Body of pancreas (tissue), 4 donors: ENCODE measurements at places on chromosomes 13 and 19. TPM values are rescaled to one million over a fixed set of nuclear protein-coding genes. Genes with fewer than 3 reads are reported as not detected.
A peak's percentile ranks its signal among the peaks of the same experiment; 100 is the strongest.

The CFAP97D2 gene
- total RNA-seq: not detected

The HCST gene
- total RNA-seq: not detected

The TNFSF13B gene
- total RNA-seq: 0.52 TPM

The CACNA1A gene
- total RNA-seq: 6.7 TPM

The NLRP9 gene
- total RNA-seq: not detected

The ZFP28 gene
- total RNA-seq: 3.3 TPM

The ZNF57 gene
- 2.3 TPM for total RNA-seq

The LSR gene
- total RNA-seq: 80.1 TPM

The ZSCAN1 gene
- not detected for total RNA-seq

The SMAD9 gene
- 1.8 TPM for total RNA-seq

- peaks cover 36% of the 10 kb centered on the region for H3K4me1 ChIP-seq
- no peak for DNase-seq
- no peaks in the 10 kb centered on the region for H3K36me3 ChIP-seq
- peak overlapping the region; percentile 98 for H3K4me3 ChIP-seq
- peak overlapping the region; percentile 98 for H3K27ac ChIP-seq
- H3K27me3 ChIP-seq: no peaks in the 10 kb centered on the region
Measured at GRCh38 chr19:15379999-15380647, 536 bp upstream of the AKAP8 start.

- H3K36me3 ChIP-seq: no peaks in the 10 kb centered on the region
- H3K4me1 ChIP-seq: no peaks in the 10 kb centered on the region
- no peak overlapping the region for H3K27ac ChIP-seq
- peak; percentile 36 for DNase-seq
Measured at GRCh38 chr19:46480415-46480814, 9.1 kb upstream of the PNMA8A start.

DNA sequence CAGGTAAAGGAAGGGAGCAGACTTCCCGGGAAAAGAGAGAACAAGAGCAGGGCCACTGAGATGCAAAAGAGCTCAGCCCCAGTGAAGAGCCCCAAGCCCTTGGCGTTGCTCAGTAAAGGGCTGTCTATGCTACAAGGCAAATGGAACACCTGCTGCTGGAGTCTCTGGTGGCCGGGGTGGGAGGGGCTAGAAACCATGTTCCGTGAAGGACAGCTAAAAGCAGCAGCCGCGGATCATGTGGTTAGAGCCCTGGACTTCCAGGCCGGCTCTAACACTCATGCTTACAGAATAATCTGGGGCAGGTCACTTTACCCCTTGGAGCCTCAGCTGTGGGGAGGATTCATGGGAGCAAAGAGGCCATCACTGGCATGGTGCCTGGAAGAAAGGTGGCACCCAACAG is 17.8 kb downstream of the POU2F2 start:
- DNase-seq: peak; percentile 76
- no peaks in the 10 kb centered on the region for H3K36me3 ChIP-seq

DNA sequence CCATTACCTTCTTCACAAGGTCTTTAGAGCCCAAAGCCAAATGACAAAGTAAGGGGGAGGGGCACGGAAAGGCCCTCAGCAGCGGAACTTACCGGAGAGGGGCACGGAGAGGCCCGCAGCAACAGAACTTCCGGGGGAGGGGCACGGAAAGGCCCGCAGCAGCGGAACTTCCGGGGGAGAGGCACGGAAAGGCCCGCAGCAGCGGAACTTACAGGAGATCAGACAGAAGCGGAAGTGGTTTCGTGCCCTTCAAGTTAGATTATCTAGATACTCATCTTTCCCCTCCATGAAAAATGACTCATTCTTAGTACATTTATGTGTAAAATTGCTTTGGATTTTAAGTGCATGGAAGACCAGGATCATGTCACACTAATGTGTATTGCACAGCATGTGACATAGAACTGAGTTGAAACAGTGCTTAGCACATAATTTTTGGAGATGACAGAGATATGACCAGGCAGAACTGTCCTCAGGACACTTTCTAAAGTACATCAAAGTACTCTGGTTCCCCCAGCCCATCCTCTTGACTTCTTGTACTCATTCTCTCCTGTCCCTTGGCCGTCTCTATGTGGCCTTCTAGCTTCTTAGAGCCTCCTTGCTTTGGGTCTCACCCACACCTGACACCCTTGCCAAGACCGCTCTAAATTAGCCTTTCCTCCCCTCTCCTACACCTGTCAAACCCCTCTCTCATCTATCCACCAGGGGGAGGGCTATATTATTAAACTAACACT is 25.7 kb upstream of the TPTE2 start:
- DNase-seq: peak; percentile 14
- H3K36me3 ChIP-seq: no peaks in the 10 kb centered on the region
- no peaks in the 10 kb centered on the region for H3K27me3 ChIP-seq
- H3K4me1 ChIP-seq: no peaks in the 10 kb centered on the region

GRCh38 chr13:76091076-76091475 is 454.9 kb downstream of the LMO7 start:
- DNase-seq: no peak
- no peaks in the 10 kb centered on the region for H3K27me3 ChIP-seq
- no peaks in the 10 kb centered on the region for H3K36me3 ChIP-seq
- no peak overlapping the region for H3K27ac ChIP-seq

DNA sequence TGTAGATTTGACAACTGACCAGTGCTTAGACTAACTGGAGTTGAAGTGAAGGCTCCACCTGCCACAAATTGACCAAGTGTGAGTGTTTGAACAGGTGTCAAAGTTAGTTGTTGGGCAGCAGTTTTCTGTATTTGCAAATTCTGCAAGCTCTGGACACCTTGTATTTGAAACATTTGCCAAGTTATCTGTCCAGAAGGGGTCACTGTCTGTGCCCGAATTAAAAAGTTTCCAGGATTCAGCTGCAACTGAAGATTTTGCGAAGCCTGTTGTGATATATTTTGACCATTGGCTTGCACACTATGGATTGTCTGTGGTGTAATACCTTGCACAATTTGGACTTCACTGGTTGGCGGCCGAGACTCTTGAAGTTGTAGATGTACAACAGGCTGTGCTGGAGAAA is 1690.7 kb downstream of the SLITRK5 start:
- DNase-seq: no peak
- H3K27me3 ChIP-seq: no peaks in the 10 kb centered on the region
- no peak overlapping the region for H3K27ac ChIP-seq
- H3K4me1 ChIP-seq: no peaks in the 10 kb centered on the region
- H3K4me3 ChIP-seq: no peak overlapping the region

DNA sequence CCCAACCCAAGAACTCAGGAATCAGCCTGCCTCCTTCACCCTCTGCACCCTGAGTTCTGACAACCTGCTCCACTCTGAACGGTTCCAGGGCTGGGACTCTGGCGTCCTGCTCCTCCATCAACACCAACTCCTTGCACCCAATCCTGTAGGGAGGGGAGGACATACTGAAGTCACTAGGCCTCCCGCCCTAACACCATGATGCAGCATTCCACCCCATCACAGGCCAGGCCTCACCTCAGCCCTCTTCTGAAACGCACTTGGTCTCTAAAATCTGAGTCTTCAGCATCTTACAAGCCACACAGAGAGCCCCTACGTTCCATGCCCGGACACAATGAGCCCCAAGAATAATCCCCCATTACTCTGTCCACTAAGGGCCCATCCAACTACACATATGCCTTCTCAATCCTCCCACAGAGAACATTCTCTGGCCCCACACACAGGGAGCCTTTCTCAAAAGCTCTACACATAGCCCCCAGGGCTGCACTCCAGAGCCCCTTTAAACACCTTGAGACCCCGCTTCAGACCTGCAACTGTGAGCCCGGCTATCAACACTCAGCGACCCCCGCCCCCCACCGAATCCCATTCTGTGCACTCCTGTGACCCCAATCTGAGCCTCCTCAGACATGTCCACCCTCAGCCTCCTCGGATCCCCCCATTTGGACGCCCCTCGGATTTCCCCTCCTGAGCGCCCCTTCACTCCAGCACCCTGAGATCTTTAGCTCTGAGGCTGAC is 567 bp downstream of the ALKBH6 start:
- H3K27ac ChIP-seq: peak overlapping the region; percentile 70
- DNase-seq: no peak
- H3K4me1 ChIP-seq: peaks cover 25% of the 10 kb centered on the region
- H3K27me3 ChIP-seq: no peaks in the 10 kb centered on the region
- H3K36me3 ChIP-seq: no peaks in the 10 kb centered on the region

GRCh38 chr19:37654118-37654517 is 1.1 kb downstream of the ZFP30 start:
- peak overlapping the region; percentile 87 for H3K4me3 ChIP-seq
- no peak for DNase-seq
- H3K27me3 ChIP-seq: no peaks in the 10 kb centered on the region
- H3K36me3 ChIP-seq: no peaks in the 10 kb centered on the region

GRCh38 chr19:15101479-15102082 is 5.6 kb upstream of the SYDE1 start:
- DNase-seq: peak; percentile 50
- no peak overlapping the region for H3K27ac ChIP-seq
- no peaks in the 10 kb centered on the region for H3K36me3 ChIP-seq

- no peaks in the 10 kb centered on the region for H3K27me3 ChIP-seq
- no peak overlapping the region for H3K4me3 ChIP-seq
- no peak overlapping the region for H3K27ac ChIP-seq
- DNase-seq: peak; percentile 6
- H3K36me3 ChIP-seq: no peaks in the 10 kb centered on the region
- no peaks in the 10 kb centered on the region for H3K4me1 ChIP-seq
Measured at GRCh38 chr13:25943658-25944057, 108.2 kb downstream of the SHISA2 start.

DNA sequence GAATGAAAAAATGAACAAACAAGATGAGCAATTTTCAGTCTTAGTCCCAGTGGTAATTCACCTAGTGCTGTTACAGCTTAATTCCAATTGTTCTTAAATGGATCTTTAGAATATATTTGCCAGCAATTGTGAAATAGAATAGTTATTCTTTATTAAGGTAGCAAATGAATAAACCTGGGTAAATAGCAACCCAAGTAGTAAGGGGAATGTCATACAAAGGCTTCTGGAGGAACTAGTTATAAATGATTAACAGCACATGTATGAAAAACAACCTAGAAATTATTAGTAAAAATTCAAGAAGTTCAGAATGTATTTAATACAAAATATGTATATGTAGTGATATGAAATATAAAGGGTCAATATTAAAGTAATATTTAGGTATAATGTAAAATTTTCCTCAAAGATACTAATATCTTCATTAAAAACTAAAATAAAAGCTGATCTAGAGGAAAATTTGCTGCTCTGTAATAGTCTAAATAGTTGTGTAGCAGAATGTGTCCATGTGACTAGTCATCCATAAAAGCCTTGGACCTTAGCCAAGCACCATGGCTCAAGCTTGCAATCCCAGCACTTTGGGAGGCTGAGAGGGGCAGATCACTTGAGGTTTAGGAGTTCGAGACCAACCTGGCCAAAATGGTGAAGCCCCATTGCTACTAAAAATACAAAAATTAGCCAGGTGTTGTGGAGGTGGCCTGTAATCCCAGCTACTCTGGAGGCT is 535.9 kb upstream of the ATXN8OS start:
- no peak overlapping the region for H3K27ac ChIP-seq
- H3K27me3 ChIP-seq: no peaks in the 10 kb centered on the region
- H3K4me3 ChIP-seq: no peak overlapping the region

DNA sequence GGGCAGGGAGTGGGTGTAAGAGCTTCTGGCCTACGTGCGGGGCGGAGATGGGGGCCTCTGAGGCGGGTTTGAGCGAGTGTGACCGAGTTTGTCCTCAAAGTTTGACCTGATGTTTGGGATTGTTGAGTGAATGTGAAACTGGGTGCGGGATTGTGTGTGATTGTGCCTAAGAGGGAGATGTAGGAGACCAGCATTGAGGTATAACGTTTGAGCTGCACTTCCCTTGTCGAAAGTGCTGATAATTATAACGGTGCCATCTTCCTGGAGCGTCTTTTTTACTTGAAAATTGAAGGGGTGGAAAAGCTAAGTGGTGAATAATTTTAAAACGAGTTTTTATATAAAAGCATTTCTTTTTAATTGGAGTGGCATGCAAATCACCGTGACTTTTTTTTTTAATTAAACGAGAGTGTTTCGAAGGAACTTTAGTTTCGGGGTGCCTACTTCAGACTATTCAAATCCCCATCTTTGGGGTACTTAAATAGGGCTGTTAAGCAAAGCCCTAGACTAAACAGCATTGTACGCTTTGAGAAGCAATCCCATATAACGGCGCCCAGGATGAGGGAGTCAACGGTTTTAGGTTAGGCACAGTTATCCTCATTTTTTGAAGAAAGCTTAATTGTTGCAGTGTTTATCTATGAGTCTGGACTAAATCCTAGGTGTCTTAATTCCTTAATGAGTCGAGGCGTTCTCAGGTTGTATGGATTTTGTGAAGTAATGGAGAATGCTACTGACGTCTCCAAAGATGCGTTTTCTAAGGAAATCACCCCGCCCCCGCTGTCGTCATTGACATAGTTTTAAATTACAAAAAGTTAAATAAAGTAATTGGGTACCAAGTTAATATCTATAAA is 594 bp downstream of the ZNF146 start:
- peak overlapping the region; percentile 89 for H3K27ac ChIP-seq
- no peaks in the 10 kb centered on the region for H3K27me3 ChIP-seq
- H3K36me3 ChIP-seq: no peaks in the 10 kb centered on the region
- no peak for DNase-seq
- H3K4me3 ChIP-seq: peak overlapping the region; percentile 61

DNA sequence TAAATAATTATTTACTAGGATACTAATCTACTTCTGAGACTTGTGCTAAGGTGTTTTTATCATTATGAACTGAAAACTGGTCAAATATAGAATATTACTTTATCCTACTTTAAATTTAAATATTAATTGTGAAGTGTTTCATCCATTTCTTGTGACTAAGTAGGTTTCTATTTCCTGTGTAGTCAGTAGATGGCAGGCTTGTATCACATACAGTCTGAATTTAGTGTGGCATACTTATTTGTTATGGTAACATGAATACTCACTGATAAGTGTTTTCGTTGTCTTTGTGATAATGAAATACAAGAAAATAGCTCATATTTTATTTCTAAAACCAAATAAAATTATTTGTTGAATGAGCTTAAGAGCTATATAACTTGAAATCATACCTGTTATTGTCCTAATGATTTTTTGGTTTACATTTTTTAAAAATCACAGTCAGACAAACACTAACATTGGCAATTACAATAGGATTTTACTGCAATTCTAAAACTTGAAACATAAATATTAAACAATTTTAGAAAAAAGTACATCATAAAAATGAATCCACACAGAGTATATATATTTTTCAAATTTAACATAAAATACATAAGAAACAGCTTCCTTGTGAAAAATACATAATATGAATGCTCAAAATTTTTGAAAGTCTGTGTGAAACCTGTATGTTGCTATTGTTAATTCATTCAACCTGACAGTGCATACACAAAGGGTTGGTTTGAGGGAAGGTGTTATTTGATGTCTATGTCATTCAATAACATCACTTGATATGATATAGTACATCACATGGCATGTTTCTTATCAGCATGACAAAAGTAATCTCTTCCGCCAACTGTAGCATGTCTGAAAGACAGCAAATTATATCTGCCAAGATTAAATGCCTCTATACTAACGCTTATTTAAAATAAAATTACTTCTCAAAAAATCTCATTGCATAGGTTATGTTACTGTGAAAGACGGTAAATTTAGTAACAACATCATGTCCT is 904.8 kb upstream of the PCDH20 start:
- H3K36me3 ChIP-seq: no peaks in the 10 kb centered on the region
- H3K27ac ChIP-seq: no peak overlapping the region
- H3K4me1 ChIP-seq: peaks cover 10% of the 10 kb centered on the region
- no peak for DNase-seq
- no peaks in the 10 kb centered on the region for H3K27me3 ChIP-seq
